NCI-H1105 (cell line): ENCODE measurements at places on chromosomes 7 and 10.

- no peak for DNase-seq
Observed at GRCh38 chr7:125136755-125137532, 207.3 kb upstream of the POT1 start.

DNA sequence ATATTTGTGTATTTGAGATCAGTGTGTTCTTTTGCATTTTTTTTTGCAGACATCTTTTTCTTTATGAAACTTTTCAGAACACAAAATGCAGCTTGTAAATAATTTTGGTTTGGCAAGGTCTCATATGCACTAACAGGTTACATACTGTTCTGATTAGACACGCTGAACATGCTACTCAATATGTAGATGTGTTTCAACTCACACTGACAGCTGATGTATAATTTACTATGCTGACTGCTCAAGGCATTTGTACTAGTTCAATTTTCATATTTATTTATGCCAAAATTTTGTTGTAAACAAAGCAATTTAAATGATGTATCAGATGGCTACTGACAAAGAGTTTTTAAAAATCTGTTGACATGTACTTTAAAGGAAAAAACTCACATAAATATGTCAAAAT, 123.8 kb downstream of the TFEC start:
- DNase-seq = no peak

DNA sequence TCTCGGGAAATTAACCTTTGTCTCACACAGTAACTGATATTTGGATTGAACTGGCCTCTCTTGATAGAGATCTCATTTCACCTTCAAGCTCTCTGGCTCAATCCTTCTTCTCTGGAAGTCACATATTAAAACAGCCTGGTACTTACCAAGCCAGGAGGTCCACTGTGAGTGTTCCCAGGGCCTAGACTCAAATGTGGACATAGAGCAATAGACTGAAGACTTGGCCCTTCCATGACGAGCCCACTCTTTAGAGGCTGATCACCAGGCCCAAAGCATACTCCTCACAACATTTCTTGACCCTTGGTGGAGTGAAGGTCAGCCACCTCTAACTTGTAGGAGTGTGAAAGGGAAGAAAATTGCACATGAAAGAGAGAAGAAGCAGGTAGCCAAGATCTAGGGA, 38.5 kb downstream of the COL1A2 start:
- DNase-seq = no peak

- no peak for DNase-seq
Observed at GRCh38 chr10:16386855-16387254, 50.0 kb upstream of the PTER start.

DNA sequence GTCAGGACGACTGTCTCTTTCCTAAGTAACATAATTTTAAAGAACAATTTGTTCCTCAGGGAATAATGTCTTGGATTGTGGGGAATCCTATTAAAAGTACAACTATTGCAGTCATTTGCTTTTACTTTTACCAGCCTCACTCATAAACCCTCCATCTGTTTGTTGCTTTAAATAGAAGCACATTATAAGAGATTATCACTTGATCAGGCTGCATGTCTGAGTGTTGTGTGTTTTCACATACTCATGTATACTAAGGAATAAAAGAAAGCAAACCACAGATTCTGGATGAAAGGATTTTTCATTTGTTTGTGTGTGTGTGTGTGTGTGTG, 1077.8 kb downstream of the KCNMA1 start:
- DNase-seq = no peak

DNA sequence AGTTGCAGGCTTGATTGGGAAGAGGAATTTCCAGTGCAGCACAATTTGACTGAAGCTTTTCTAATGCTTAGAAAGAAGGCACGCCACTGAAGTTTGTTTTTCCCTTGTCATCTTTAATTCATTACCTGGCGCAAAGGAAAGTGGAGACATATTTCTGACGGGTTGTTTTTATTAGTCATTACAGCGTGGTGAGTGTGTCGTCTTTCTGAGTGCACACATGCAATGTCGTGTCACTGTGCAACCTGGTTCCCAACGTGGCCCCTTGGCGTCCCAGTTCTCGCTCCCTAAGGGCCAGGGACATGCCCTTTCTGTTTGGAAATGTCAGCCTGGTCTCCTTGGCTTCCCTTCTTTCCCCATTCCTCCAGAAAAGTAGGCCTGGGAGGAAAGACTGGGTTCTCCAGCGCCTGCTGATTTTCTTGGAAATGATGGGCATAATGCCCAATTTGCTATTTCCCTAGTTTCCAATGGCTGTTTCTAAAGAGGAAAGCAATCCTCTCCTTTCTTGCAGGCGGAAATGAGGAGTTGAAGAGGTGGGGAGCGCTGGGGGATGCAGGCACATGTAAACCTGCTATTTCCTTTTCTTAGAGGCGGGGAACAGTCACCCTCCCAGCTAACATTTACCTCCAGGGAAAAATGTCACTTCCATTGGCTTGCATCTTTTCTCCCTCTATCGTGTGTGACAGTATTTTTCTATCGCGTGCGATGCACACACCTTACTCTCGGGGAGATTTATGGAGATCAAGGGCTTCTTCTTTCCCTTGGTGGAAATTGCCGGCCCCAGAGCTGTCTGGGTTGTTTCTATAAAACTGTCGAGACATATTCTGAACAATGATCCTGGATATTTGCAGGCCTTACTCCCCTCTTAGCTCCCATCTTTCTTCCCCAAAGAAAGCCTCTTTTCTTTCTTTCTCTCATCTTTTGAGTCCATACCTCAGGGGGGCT, 249.8 kb downstream of the ARHGAP12 start:
- no peak for DNase-seq
